ENCODE measurements at places on chromosomes 2 and 18.

- no peak for DNase-seq
Measured at GRCh38 chr2:199870581-199870980, 19.6 kb upstream of the FTCDNL1 start.

- DNase-seq = no peak
Measured at GRCh38 chr2:200585730-200586643, at the start of gene AOX1. Gene AOX1 (plus strand): TSS chr2:200586014. CDS start chr2:200586109, 95 bp downstream.

GRCh38 chr2:47551800-47552525 is 149.0 kb downstream of the MSH2 start:
- DNase-seq = no peak

DNA sequence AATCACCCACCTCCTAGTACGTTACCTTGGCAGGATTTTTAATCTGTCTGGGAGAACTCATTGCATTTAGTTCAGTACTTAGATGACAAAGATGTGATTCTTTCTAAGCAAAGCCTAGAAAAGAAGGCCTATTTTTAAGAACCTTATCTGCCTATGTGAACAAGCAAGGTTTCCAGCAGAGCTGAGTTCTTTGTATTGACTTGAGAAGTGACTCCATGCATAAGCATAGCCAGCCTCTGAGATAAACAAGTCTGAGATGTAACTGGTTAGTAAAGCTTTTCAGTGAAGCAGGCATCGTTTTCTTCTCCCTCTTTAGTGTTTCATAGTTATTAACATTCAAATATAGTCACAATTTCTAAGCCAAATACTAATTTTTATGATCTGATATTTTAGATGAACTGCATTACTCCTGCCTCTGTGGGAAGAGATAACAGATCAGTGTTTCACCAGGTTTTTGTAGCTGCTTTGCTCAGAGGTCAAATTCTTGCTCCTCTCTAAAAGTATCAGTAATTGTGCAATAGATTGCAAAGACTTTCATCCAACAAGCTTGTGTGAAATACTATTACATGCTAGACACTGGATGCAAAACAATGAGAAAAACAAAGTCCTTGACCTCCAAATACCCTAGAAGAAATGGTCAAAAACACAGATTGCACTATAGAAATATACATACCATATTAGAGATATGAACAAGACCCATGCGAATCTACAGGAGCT is 107.8 kb downstream of the MBD2 start:
- DNase-seq = no peak

DNA sequence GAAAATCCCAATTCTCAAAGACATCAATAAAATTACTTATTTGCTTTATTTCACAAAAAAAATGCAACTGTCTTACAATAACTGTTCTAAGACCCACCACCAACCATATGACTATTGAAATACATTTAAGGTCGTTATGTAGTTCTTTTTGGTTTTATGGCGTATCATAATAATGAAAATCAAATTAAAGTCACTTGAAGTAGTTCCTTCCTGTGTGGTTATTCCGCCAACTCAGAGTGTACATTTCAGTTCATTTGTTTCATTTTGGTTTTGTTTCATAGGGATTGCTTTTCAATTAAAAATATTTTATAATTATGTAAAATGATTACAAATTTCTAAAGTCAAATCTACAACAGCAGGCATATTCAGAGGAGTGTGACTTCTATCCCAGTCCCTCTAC is 45.9 kb upstream of the AAK1 start:
- DNase-seq = no peak

DNA sequence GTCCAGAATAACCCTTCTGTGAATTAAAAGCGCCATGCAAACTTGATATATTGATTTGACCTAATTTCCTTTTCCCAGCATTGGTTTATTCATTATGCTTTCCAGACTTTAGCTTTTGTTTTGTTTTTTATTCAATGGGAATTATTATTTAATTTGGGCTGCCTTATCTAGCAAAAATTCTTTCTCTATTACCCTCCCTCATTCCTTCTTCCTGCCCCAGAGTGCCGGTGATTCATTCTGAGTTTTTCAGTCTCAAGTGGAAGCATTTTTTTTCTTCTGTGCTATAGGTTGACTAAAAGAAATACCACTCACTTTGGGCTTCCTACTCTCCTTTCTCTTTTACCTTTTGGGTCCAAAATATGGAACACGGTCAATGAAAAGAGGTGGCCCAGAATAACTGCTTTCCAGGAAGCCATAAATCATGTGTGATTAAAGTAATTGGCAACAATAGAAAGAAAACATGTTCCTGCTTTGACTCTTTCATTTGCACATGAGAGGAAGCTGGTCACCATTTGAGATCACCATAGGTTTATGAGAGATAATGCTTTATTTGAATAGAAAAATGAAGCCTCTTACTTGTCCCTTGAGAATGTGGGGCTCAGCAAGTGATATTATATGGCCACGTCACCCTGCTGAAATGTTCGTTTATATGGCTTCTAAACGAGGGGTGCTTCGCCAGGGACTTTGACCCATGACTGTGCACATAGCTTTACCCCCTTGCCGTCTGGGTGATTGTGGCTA is 422.8 kb upstream of the ZEB2 start:
- DNase-seq = no peak
